Posterior vena cava (tissue), 2 donors: ENCODE measurements at places on chromosomes 5 and 9. TPM values are rescaled to one million over a fixed set of nuclear protein-coding genes. Genes with fewer than 3 reads are reported as not detected.

- DNase-seq, result no peak
These were observed 36.3 kb upstream of the PAM start for GRCh38 chr5:102718819-102719218.

DNA sequence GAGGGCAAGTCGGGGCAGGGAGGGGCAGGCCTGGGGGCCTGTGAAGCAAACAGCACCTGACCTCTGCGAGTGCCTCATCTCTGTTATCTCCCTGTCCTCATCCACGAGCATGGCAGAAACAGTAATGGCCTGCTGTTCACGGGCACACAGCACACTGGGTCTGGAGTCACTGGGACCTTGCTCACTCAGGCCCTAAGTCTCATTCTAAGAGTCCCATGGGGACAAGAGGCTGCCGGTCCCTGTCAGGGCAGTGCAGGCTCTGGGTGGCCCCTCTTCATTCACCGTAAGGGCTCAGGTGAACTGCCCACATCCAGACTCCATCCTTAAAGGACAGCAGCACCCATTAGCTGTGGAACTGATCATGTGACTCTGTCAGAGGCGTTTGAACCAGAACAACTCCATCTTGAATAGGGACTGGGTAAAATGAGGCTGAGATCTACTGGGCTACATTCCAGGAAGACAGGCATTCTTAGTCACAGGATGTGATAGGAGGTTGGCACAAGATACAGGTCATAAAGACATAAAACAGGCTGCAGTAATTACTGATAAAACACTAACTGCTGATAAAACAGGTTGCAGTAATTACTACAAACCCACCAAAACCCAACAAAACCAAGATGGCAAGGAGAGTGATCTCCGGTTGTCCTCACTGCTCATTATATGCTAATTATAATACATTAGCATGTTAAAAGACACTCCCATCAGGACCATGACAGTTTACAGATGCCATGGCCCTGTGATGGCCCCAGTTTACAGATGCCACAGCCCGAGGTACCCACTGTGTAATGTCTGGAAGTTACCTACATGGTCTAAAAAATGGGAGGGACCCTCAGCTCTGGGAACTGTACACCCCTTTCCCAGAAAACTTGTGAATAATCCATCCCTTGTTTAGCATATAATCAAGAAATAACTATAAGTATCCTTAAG, 28.7 kb downstream of the BICD2 start:
- DNase-seq, result no peak

- DNase-seq, result no peak
These were observed 14.3 kb downstream of the ZBTB34 start for GRCh38 chr9:126874546-126875314.

- no peak for DNase-seq
These were observed 52.2 kb downstream of the PCDH1 start for GRCh38 chr5:141825791-141826560.

DNA sequence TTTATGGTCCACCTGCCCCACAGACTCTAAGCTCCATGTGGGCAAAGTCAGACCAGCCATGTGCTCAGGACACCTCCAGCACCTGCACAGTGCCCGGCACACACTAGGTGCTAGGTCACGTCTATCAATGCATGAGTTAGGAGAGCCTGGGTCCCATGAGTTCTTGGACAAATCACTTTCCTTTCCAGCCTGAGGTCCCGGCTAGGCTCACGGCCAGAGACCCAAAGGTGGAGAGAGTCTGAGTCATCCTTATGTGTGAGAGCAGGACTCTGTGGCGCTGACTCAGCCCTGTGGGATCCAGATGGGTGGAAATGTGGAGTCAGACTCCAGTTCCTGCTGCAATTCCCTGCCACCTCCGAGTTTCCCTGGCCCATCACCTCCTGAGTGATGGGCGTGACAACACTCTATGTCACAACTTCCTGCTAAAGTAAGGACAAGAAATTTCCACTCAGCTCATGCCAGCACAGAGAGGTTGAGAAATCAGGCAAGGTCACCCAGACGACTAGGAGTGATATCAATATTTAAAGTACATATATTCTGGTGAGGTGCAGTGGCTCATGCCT, 2.5 kb upstream of the ST6GALNAC4 start:
- DNase-seq, result peak; percentile 97

DNA sequence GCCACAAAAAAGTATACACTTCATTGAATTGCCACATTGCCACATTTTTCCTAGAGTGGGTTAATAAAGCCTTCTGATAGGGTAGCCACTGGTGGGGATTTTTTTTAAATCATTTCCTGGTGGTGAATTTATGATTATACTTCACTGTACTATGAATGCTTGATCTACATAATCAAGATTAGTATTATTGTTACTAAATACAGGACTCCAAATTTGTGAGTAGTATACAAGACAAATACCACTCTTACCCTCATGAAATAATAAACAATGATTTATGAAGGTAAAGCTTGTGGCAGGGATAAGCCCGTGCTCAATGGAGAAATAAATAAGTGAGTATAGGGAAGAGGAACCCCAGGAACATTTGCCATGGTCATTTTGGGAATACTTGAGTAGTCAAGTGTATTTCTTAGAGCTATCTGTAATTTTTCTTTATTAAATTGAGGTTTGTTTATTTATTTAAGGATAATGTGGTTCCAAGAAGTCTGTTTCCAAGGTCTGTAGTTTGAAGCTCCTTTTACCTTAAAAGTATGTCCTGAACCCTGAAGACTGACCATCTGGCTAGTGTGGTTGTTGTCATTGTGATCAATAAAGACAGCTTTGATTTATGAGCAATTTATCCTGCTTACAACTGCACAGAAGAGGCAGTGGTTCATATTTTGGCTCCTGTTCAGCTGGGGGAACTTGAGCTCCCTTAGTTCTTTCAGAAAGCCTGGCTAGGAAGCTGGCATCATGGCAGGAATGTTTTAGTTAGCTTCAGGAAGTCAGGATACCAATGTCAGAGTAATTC, 118.6 kb downstream of the ZSWIM6 start:
- no peak for DNase-seq

DNA sequence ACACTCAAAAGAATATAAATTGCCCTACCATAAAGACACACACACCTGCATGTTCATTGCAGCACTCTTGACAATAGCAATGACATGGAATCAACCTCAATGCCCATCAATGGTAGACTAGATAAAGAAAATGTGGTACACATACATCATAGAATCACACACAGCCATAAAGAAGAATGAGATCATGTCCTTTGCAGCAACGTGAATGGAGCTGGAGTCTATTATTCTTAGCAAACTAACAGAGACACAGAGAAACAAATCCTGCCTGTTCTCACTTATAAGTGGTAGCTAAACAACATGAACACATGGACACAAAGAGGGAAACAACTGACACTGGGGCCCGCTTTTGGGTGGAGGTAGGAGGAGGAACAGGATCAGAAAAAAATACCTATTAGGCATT, 2062.2 kb upstream of the CDH6 start:
- DNase-seq, result no peak

IFNA13 gene
- not detected for total RNA-seq

EPB41L4B gene
- total RNA-seq, result 0.62 TPM

CMYA5 gene
- total RNA-seq, result 3.5 TPM

LECT2 gene
- not detected for total RNA-seq

HTR4 gene
- 0.33 TPM for total RNA-seq

PCDHGB1 gene
- total RNA-seq, result 2.8 TPM

CHD1 gene
- total RNA-seq, result 32.3 TPM

FREM1 gene
- 3.3 TPM for total RNA-seq
